Liver (tissue), 10 donors: ENCODE measurements at places on chromosomes 1 and 21.

DNA sequence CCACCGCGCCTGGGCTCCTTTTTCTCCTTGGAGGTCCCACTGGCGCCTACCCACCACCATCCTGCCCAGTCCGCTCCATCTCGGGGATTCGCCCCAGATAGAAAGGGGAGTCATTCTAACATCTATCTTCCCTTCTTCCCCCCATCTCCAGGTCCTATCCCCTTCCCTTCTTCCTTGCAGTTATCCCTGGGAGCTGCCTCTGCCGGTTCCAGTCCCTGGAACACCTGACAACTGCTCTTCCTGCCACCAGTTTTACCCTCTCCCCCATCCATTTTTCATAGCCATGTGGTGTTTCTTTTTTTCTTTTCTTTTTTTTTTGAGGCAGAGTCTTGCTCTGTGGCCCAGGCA lies 12.0 kb upstream of the COL16A1 start:
- DNase-seq: no peak

GRCh38 chr1:46485564-46486431 lies 3.8 kb upstream of the DMBX1 start:
- no peak for DNase-seq

DNA sequence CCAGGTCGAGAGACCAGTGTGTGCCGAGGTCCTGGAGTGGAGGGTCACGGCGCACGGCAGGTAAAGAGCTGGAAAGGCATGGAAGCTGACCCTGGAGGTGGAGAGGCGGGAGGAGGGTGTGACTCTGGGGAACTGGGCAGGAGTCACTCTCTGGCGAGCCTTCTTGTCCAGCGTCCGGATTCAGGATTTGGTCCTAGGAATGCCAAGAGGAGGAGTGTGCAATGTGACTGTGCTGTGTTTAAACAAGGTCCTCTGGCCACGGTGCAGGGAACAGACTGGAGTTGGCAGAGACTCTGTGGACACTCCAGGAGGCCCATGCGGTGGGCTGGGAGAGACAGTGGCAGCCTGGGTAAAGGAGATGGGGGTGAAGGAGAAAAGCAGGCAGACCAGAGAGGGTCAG lies 64.2 kb upstream of the CASZ1 start:
- DNase-seq: no peak

DNA sequence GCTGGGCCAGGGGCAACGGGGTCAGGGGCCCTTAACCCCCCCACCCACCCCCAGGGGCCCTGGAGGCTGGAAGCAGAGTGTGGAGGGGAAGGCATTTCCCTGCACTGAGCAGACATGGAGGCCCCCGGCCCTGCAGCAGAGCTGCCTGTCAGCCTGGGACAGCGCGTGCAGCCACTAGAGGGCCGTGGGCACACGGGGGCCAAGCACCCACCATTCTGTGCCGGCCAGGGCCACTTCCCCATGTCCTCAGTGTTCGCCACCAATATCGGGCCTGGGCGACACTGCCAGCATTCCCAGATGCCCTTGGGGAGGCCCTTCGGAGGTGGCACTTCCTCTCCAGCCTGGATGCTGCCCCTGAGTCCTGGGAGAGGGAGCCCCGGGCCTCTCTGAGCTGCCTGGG lies 23.2 kb upstream of the ARHGEF16 start:
- DNase-seq: no peak

DNA sequence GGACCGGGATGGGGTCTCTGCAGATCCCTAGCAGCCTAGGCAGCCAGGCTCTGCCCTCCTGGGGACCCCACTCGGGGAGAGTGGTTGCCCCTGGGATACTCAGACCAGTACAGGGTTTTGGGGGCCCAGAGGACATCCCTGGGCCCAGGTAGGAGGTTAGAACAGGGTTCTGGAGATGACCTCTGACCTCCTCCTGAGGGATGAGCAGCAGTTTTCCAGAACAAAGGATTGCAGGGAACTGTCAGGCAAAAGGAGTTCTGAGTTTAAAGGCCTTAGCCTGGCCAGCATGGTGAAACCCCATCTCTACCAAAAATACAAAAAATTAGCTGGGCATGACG lies 20.4 kb upstream of the VPS13D start:
- no peak for DNase-seq

- DNase-seq: peak; percentile 53
Measured at GRCh38 chr1:240611619-240612480, at the start of gene GREM2. Gene GREM2 (minus strand): TSS chr1:240612155. CDS start chr1:240493475, 118,680 bp downstream.

DNA sequence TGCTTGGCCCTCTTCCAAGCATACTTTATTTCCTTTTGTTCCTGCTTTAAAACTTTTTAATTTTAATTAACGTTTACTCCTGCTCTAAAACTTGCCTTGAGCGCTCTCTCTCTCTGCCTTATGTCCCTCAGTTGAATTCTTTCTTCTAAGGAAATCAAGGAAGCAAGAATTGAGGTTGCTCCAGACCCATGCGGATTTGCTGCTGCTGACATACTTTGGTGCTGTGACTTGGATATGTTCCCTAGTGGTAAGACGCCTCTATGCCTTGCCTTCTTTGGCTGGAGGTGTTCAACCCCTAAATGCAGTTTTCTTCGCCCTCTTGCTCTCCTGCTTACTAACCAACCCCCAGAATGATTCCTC lies 148.1 kb downstream of the ADSS2 start:
- DNase-seq: no peak

DNA sequence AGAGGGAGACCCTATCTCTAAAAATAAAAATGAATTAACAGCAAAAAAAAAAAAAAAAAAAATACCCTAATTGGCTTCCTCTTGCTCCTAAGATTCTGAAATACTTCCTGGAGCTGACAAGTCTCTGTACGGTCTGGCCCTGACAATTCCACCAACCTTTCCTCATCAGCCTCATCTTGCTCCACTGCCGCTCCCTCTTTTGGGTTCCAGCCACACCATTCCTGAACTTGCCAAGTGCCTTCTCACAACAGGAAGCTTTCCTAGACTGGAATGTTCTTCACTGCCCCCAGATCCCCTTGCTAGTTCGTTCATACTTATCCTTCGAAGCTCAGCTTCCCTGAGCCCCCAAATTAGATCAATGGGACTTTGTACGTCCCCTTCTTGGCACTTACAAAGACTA lies 37.0 kb downstream of the AKNAD1 start:
- DNase-seq: no peak

- no peak for DNase-seq
Measured at GRCh38 chr1:166999075-166999474, 10.0 kb downstream of the MAEL start.

- DNase-seq: no peak
Measured at GRCh38 chr1:26531651-26532131, 2.1 kb downstream of the RPS6KA1 start.

GRCh38 chr1:61081144-61081685 lies 1.1 kb upstream of the NFIA start:
- DNase-seq: no peak

DNA sequence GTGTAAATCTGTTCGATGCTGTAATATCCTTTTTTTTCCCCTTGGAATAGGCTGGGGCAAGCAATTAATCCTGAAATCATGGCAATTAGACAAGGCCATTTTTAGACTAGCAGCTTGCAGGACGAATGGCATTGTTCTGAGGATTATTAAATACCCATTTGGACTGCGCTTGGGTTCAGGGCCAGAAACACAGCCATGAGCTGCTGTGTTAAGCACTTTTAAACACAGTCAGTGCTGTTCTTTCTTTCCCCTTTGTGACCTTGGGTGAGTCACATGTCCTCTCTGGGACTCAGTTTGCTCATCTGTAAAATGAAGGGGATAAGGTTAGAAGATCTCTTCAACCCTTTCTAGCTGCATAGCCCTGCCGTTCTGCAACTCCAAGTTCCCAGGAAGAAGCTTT lies 58.6 kb upstream of the C8B start:
- DNase-seq: no peak

GRCh38 chr1:30043256-30043655 lies 680.1 kb downstream of the MATN1 start:
- DNase-seq: peak; percentile 12

DNA sequence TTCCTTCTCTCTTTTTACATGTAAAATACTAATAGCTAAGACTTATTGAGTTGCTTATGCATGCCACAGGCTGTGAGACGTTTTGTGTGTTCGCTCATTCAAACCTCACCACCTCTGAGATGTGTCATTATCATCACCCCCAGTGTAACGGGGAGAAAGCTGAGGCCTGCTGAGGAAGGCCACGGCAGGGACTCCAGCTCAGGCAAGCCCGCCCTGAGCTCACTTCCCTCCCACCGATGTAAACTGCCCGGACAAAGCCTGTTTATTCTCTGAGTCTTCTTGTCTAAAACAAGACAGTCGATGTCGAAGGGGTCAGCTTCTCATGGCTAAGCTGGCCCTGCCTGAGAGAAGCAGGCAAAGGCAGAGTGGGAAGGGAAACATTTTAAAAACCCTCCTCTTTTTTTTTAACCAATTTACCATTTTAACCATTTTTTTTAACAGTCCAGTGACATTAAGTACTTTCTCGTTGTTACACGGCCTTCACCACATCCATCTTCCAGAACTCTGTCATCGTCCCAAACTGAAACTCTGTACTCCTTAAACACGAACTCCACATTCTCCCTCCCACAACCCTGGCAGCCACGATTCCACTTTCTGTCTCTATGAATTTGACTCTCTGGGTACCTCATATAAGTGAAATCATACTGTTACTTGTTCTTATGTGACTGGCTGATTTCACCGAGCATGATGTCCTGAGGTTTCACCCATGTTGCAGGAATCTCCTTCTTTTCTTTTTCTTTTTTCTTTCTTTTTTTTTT lies 204.8 kb upstream of the GALNT2 start:
- no peak for DNase-seq

DNA sequence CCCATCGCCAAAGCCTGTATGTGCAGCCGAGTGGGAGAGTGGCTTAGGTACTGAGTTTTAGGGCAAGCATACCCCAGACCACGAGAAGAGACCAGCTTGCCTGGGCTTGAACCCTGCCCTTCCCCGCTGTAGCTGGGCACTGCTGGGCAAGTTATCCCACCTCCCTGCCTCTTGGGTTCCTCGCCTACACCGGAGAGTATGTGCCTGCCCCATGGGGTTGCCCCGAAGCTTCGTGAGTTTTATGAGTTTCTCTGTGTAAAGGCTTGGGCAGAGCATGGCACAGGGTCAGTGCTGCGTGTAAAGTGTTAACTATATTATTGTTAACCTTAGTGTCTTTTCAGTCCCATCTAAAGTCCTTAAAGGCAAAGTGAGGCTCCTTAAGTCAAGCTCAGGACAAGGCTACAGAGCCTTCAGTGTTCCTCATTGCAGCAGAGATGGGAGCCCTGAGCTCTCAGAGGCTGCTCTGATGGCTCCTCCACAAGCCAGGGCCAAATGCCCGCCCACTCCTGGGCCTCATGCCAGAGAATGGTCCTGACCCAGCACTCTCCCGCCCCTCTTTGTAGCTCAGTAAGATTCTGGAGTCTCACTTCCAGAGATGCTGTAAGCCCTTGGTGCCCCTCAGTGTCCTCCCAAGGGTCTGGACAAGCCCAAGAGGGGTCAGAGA lies 37.0 kb upstream of the KCNA10 start:
- no peak for DNase-seq

- peak; percentile 85 for DNase-seq
Measured at GRCh38 chr1:11645670-11646265, 8.5 kb downstream of the FBXO2 start.

DNA sequence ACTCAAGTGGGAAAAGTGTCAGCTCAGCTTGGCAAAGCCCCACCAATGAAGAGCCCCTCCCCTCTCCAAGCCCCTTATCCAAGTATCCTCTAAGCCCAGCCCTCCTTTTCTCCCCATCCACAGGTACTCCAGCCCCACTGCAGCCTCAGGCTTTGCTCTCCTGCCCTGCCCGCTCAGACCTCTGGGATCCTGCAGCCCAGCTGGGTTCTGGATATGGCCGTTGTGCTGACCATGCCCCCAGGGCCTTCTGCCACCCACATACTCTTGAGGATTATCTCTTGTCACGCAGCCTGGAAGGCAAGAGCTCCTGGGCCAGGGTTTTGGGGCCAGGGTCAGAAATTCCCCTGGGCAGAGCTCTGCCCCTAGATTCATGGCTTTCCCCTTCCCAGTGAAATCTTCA lies 4.7 kb downstream of the SHISA4 start:
- DNase-seq: no peak

DNA sequence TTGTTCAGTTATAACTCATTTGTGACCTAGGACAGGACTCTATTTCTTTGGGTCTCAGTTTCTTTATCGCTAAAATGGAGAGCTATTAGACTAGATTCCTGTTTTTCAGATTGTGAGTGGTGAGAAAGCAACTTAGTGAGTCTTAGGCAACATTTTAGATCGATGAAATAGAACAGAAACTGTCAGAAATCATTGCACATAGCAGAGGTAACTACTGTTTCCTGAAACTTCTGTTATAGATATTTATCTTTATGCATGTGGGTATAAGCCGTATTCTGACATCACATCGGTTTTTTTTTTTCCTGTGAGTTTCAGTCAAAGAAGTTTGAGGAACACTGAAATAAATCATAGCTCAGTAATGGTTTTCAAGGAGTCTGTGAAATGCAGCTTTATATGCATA lies 42.1 kb upstream of the DNAJC6 start:
- no peak for DNase-seq

GRCh38 chr1:183139281-183139942 lies 46.7 kb upstream of the LAMC2 start:
- no peak for DNase-seq

DNA sequence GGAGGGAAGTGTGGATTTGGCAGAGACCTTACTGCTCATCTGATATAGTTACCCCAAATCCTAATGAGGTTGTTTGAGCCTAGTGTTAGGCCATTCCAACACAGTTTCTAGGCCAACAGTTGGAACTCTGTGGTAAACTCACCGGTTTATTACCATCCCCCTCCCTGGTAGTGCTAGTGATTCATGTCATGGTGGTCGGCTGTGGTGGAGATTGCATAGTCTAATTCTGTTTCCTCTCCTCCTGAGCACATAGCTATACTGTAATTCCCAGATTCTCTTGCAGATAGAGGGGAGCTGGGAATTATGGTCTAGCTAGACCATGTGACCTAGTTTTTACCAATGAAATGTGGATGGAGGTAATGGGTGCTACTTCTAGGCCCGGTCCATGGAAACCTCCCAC lies 123.7 kb upstream of the KIF26B start:
- DNase-seq: no peak

- DNase-seq: no peak
Measured at GRCh38 chr1:231691618-231692259, 65.1 kb downstream of the DISC1 start.

GRCh38 chr1:68206848-68207689 lies 25.3 kb downstream of the WLS start:
- DNase-seq: no peak

- DNase-seq: no peak
Measured at GRCh38 chr1:75293270-75293669, 159.1 kb downstream of the LHX8 start.

GRCh38 chr1:183239793-183240525 lies 53.9 kb downstream of the LAMC2 start:
- DNase-seq: no peak

- DNase-seq: no peak
Measured at GRCh38 chr1:241990040-241990439, 8.9 kb downstream of the MAP1LC3C start.
